ENCODE measurements at places on chromosomes 7 and 10. TPM values are rescaled to one million over a fixed set of nuclear protein-coding genes. Genes with fewer than 3 reads are reported as not detected.

The ASAH2 gene
- 0.17 TPM for total RNA-seq

The CRPPA gene
- total RNA-seq = 1.2 TPM

The TSPAN13 gene
- total RNA-seq = 3.0 TPM

The PAX4 gene
- total RNA-seq = not detected

The NME8 gene
- total RNA-seq = not detected

The GPR15LG gene
- not detected for total RNA-seq

The IRF5 gene
- 0.83 TPM for total RNA-seq

The NUDT13 gene
- 1.2 TPM for total RNA-seq

The LRRC17 gene
- 82.2 TPM for total RNA-seq

The ZPBP gene
- not detected for total RNA-seq

The ZC3HAV1L gene
- 7.1 TPM for total RNA-seq

The MACC1 gene
- total RNA-seq = 0.15 TPM

The TBX20 gene
- not detected for total RNA-seq

The DEPP1 gene
- 77.9 TPM for total RNA-seq

The AQP1 gene
- 1.5 TPM for total RNA-seq

The PON1 gene
- total RNA-seq = not detected

The NYAP1 gene
- 1.3 TPM for total RNA-seq
